ENCODE measurements at places on chromosomes 1 and 21. TPM values are rescaled to one million over a fixed set of nuclear protein-coding genes. Genes with fewer than 3 reads are reported as not detected.

DNA sequence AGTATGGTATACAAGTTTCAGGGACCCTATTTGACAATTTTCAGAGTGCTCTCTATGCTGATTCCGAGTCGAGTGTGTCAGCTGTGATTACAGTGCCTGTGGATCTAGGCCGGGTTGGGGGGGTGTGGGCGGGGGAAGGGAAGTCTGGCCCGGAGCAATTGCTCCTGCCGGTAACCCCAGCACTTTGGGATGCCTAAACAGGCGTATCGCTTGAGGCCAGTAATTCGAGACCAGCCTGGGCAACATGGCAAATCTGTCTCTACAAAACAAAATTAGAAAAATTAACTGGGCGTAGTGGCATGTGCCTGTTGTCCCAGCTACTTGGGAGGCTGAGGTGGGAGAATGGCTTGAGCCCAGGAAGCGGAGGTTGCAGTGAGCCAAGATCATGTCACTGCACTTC, 1.6 kb upstream of the IL10RB start:
- no peak for DNase-seq

DNA sequence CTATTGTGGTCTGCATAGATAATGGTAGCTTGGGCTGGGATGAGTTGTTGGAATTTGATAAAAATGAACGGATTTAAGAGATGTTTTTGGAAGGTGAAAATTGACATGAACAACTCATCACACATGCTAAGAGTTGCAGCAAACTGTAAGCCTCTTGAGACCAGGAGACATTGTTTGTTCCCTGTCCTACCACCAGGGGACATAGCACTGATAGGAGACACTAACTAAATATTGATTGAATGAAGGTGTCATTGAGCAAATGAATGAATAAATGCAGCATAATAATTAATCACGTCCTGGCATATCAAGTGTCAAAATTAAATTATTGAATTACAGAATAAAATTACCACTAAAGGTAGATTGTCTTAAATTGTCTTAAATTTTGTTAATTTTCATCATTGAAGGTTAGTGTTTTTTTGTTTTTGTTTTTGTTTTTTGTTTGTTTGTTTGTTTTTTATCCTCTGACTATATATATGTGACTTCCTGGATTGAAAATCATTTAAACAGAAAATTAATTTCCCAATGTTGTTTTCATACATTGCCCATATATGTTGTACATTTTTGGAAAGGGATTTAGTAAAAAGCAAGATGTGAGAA, 285.3 kb upstream of the C1orf105 start:
- DNase-seq, result peak; percentile 37

- DNase-seq, result no peak
Measured at GRCh38 chr1:40694353-40694874, 2.9 kb downstream of the NFYC start.

Gene CCDC181
- 2.7 TPM for total RNA-seq

GRCh38 chr1:116488071-116488470, 82.8 kb downstream of the CD58 start:
- no peak for DNase-seq

DNA sequence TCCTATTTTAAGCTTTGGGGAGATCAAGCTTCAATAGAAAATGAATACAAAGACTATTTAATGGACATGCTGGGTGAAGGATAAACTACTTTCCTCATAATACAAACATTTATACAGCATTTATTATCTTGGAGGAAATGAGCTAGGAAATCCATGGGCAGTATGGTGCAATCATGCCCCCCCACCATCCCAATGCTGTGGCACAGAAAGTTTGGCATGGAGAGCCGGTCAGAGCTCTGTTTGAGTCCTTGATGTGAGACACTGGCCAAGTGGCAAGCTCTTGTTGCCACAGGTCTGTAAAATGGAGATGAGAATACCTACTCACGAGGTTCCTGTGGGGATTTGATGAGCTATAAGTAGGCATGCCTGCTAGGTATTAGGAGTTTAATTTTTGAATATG, 120.6 kb downstream of the MAB21L3 start:
- DNase-seq, result no peak
